ENCODE measurements at places on chromosomes 3 and 15.

DNA sequence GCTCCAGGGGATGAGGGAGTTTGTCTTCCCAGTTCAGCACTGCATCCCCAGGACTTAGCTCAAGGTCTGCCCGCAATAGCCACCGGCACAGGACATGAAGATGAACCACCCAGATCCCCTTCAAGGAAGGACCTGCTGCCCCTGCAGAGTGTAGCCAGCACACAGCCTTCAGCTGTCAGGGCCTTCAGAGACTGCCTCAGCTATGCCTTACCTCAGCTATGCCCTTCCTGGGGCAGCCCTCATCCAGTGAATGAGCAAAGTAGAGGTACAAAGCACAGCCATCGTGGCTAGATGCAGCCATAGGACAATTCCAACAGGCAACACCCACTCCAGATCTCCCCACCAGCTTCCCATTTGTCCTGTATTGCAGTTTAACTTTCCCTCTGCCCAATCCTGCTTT lies 291.2 kb upstream of the STT3B start:
- DNase-seq = no peak

GRCh38 chr3:117719316-117719926 lies 1009.8 kb downstream of the TUSC7 start:
- no peak for DNase-seq

DNA sequence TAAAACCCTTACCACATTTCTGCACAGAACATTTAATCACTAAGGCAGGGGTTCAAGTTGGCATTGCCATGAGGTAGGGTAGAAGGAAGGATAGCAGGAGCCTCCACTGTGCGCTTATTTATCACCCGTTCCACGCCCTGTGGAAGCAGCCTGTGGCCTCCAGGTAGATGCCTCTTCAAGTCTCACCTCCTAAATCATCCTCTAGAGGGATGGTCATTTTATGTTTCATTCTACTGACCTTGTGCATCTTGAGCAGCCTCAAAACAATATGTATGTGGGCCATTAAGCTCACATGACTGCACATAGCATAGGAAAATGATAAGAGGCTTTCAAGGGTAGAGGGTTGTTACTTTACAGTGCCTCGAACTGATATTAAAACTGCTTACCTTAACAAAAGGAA lies 546.2 kb downstream of the GRM7 start:
- DNase-seq = no peak

GRCh38 chr3:48819234-48820221 lies 28.1 kb downstream of the PRKAR2A start:
- no peak for DNase-seq

- no peak for DNase-seq
These were observed 1.3 kb downstream of the ARHGEF26 start for GRCh38 chr3:154122552-154122911.

GRCh38 chr3:108202080-108202479 lies 20.1 kb downstream of the IFT57 start:
- DNase-seq = no peak

- DNase-seq = no peak
These were observed 112.6 kb downstream of the ERC2 start for GRCh38 chr3:56355570-56356185.

- DNase-seq = no peak
These were observed 699.4 kb downstream of the ZPLD1 start for GRCh38 chr3:103134023-103134724.

DNA sequence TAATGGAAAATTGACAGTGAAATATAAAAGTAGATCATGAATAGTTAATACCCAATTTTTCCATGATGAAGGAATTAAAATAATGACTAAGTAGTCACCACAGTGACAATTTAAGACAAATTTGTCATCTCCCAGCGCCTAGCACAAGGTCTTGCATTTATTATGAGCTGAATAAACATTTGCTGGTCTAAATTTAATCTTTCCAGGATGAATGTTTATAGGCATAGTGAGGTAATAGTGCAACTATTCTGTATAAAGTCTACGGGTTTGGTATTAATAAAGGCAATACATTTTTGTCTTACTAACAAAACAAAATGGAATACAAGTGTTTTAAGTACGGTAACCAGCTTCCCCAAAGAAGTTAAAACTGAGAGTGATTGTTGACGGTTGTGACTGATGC lies 209.3 kb downstream of the CD47 start:
- DNase-seq = no peak

DNA sequence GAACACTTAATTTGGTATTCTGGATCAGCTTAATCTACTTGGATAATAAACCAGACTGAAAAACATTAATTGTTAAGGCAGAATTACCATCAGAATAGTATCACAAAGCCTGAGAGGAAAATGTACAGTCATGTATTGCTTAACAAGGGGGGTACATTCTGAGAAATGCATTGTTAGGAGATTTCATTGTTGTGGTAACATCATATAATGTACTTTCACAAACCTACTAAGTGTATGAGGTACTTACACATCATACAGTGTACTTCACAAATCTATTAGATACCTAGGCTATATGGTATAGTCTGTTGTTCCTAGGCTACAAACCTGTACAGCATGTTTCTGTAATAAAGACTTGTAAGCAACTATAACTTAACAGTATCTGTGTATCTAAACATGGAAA lies 68.2 kb downstream of the NBEAL2 start:
- DNase-seq = no peak

- no peak for DNase-seq
These were observed 7.0 kb downstream of the WWTR1 start for GRCh38 chr3:149650828-149651227.

GRCh38 chr15:57540736-57541135 lies 51.0 kb upstream of the MYZAP start:
- DNase-seq = no peak

- no peak for DNase-seq
These were observed 255.7 kb upstream of the TBL1XR1 start for GRCh38 chr3:177452831-177453450.

DNA sequence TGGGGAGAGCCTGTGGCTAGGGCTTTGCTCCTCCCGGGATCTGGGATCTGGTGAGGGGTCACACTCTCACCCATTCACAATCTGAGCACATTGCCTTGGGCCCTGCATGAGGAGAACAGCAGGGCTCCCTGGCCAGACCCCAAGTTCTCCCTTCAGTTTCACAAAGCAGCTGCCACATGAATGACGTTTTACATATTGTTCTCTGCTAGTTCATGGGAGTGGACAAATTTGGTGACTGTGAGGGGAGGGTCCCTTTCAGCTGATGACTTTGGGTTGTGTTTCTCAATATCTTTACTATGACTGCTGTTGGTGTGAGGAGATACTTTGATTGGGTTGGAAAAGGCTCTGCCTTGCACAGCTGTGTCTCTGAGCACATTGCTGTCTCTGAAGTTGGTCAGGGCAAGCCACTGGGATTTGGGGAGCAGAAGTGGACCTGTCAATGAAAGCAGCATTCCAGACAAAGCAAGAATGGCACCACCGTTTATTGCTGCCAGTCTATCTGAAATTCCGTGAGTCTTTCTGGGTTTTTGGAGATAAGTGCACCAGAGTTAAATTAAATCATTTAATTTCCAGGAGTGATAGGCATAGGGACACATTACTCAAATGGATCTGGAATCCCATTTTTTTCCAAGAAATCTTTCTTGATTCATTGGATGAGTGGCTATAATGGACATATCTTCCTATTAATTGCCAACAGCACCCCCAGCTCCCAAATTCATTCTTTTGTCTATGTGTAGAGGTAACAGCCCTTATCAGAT lies 10.3 kb downstream of the TIMP4 start:
- DNase-seq = no peak

DNA sequence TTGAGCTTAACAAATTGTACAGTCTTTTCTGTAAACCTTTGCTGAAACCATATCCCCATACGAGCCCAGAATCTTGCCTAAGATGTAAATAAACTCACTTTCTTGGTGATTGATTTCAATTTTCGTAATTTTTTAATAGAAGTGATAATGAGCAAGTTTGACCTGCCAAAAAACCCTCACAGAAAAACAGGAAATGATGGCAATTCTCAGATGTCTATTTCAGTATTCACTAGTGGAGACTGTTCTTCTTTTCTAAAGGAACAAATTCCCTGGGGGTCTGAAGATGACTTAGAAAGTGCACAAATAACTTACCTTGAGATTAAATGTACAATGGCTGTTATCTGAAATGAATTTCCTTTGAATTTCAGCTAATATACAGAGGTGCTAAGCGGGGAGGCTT lies 116.5 kb upstream of the CMC1 start:
- DNase-seq = no peak

DNA sequence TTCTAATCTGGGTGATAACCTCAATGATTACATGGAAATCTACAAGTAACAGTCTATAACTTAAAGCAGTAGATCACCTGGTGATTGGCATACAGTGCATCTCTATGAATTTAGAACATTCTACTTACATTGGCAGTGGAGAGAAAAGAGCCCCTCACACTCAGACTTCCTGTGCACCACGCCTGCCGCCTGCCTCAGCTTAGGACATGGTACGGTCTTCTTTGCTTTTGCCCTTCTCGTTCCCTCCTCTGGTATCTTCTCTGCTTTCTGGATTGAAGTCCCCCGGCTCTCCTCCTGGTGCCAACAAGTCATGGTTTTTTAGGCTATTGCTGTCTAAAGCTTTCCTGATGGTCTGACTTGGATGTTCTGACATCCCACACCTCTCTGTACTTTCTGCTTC lies 7.9 kb upstream of the KCNMB3 start:
- no peak for DNase-seq

DNA sequence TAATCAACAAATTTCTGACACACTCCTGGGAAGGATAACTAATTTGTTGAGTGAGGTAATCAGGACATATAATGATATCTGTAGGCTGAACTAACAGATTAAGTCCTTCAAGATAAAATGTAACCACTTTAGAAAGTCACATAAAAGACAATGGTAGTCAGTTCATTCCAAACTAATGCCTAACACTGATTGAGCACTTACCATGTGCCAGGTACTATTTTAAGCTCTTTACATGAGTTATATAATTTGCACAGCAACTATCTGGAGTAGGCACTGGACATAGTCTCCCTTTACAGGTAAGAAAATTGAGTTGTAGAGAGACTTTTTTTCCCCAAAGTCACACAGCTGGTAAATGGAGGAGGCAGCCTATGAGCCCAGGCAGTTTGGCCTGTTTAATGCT lies 211.2 kb upstream of the CFAP20DC start:
- no peak for DNase-seq

- DNase-seq = no peak
These were observed 11.3 kb downstream of the NR2F2 start for GRCh38 chr15:96341513-96342405.

DNA sequence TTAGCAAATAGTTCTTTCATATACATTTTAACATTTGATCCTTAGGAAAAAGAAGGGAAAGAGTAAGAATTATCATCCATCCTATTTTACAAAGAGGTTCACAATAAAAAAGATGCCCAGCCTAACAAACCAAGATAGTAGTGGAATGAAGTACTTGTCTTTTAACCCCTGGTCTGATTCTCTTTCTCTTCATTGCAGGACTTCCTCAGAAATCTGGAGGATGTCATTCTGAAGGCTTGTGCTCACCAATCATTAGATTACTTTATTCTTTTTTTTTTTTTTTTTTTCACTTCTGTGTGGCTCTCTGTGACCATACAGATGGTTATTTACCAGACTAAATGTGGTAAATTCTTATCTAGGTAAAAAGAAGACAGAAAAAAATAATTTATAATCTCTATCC lies 7.0 kb downstream of the HDGFL3 start:
- no peak for DNase-seq

DNA sequence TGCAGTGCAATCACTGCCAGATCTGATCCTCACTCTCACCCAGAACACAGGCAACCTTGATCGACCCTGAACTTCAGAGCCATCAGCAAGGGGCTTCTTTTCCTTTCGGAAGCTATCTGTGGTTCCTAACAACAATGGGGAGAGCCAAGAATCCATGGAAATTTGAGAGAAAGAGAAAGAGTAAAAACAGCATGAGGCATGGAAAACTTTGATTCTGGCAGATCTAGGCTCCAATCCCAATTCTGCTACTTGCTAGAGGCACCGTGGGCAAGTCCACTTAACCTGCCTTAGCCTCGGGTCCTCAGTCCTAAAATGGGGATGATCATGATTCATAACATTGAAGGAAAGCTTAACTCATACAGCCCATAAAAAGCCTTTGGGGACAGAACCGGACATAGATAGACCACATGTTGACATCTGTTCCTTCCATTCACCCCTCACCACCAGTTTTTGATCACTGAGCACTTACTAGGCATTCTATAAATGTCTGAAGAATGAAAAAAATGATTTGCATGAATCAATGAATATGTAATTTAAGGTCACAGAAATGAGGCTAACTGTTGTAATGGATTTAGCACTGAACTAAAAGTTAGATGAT lies 605.7 kb upstream of the CFAP20DC start:
- no peak for DNase-seq

- DNase-seq = no peak
These were observed 445.1 kb downstream of the MECOM start for GRCh38 chr3:169218314-169218983.

GRCh38 chr15:100913961-100914360 lies 5.2 kb upstream of the LRRK1 start:
- DNase-seq = no peak

DNA sequence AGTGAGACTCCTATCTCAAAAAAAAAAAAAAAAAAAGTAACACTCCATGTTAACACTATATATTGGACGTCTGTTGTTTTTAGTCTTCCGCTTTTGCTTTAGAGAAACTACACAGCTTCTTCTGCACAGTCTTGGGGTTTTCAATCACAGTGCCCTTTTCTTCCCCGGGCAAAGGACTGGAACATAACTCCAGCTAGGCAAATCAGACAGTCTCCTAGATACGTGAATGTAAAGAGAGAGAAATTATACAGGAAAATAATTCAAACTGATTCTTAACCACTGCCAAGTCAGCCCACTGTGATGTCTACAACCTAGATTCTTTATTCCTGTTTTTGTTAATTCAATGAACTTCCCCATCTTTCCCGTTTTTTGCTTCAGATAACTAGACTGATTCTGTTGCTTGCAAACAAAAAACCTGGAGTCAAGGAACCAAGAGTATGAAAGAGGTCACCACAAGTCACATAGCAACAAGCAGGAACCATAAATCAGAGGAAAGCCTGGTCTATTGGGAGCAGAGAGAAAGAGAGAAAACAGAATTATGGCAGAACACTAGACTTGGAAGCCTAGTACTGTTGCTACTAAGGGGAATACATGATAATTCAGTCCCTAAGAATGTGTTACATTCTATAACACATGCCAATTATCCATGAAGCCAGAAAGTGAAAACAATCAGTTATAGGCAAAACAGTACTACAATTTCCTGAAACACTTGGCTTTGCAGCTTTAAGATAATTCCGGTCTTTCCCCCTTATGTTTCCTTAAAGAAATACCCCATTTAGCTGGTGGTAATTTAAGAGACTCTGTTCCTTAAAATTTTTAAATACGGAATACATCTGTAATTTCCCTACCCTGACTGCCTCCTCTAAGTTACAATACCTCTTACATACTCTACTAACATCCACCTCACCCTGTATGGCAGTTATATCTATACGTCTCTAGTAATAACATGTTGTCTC lies 63.1 kb downstream of the TBL1XR1 start:
- DNase-seq = no peak

GRCh38 chr3:98500019-98500418 lies 2.5 kb downstream of the OR5K2 start:
- no peak for DNase-seq

- no peak for DNase-seq
These were observed 1247.2 kb downstream of the ROBO2 start for GRCh38 chr3:78287085-78287484.

- DNase-seq = no peak
These were observed 151.3 kb downstream of the NR1I2 start for GRCh38 chr3:119933207-119933606.

GRCh38 chr3:140270329-140270728 lies 335.3 kb downstream of the CLSTN2 start:
- no peak for DNase-seq
